ENCODE measurements at places on chromosomes 2 and 18.
A peak's percentile ranks its signal among the peaks of the same experiment; 100 is the strongest.

GRCh38 chr2:55063713-55064323 is 13.6 kb upstream of the RTN4 start:
- no peak for DNase-seq
- H3K4me3 ChIP-seq, result no peak overlapping the region
- H3K36me3 ChIP-seq, result no peaks in the 10 kb centered on the region
- H3K4me1 ChIP-seq, result no peaks in the 10 kb centered on the region
- no peaks in the 10 kb centered on the region for H3K27me3 ChIP-seq
- H3K27ac ChIP-seq, result no peak overlapping the region

GRCh38 chr2:36060133-36060532 is 295.4 kb upstream of the CRIM1 start:
- no peaks in the 10 kb centered on the region for H3K27me3 ChIP-seq
- no peaks in the 10 kb centered on the region for H3K36me3 ChIP-seq
- no peaks in the 10 kb centered on the region for H3K4me1 ChIP-seq
- H3K27ac ChIP-seq, result no peak overlapping the region

DNA sequence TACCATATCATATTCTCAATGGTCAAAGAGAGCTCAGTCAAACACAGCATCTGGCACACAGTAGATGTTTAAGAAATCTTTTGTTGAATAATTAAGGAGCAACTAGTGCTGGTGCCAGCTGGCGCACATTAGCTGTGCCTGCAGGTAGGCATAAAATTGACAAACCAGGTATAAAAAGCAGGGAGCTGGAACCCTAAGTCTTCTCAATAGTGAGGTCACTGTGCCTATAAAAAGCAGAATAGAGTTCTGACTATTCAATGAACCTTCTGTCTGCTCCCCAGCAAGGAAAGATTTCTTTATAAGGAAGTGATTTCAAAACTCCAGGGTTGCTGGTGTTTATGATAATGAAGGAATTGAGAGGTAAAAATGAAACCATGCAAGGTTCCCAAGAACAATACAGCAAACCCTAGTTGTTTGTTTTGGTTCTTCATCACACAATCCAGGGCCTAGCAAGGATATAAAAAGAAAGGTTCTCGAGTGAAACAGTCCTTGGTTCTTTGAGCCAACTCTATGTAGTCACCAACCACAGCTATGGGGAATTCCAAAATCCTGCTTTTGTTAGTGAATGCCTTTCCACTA is 76.1 kb downstream of the THADA start:
- no peak overlapping the region for H3K4me3 ChIP-seq
- no peaks in the 10 kb centered on the region for H3K36me3 ChIP-seq
- H3K4me1 ChIP-seq, result no peaks in the 10 kb centered on the region
- H3K27ac ChIP-seq, result peak overlapping the region; percentile 7

DNA sequence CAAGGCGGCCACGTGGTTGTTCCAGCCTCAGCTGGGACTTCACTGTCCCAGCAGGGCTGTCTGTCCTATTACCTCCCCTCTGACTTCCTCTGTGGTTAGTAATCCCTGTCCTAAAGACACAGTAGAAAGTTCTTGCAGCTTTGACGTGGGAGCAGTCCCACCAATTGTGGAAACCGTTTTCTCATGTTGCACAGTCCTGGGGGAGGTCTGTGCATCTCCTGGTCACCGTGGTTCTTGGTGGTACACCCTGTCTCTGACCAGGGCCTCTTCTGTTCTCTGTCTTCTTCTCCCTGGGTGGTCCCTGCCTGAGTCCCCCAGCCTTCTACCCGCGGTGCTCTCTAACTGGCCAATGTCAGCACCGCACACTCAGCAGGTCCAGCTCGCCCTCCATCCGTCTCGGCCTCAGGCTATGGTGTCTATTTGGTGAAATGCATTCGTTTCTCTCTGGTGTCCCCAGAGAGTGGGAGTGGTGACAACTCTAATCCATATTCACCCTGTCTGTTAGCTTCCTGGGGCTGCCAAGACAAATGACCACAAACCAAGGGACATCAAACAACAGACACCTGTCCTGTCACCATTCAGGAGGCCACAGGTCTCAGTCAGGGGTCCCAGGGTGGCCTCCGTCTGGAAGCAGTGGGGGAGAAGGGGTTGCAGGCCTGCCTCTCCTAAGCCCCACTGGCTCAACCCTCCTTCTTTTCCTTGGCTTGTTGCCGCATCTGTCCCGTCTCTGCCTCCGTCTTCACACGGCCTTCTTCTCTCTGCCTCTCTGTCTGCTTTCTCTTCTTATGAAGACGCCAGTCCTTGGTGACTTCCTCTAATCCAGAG is 99.8 kb downstream of the SH3BP4 start:
- no peak for DNase-seq
- no peaks in the 10 kb centered on the region for H3K4me1 ChIP-seq
- H3K27ac ChIP-seq, result no peak overlapping the region
- no peaks in the 10 kb centered on the region for H3K36me3 ChIP-seq
- H3K4me3 ChIP-seq, result no peak overlapping the region

- DNase-seq, result no peak
- H3K4me1 ChIP-seq, result no peaks in the 10 kb centered on the region
- H3K36me3 ChIP-seq, result no peaks in the 10 kb centered on the region
- no peak overlapping the region for H3K4me3 ChIP-seq
- H3K27me3 ChIP-seq, result no peaks in the 10 kb centered on the region
- no peak overlapping the region for H3K27ac ChIP-seq
Measured at GRCh38 chr2:147425437-147426029, 419.3 kb upstream of the ACVR2A start.

- no peak overlapping the region for H3K4me3 ChIP-seq
- H3K4me1 ChIP-seq, result no peaks in the 10 kb centered on the region
- no peak overlapping the region for H3K27ac ChIP-seq
- H3K27me3 ChIP-seq, result no peaks in the 10 kb centered on the region
Measured at GRCh38 chr2:20595439-20596192, 55.3 kb downstream of the HS1BP3 start.

GRCh38 chr2:42050010-42050702 is 2.3 kb downstream of the PKDCC start:
- H3K27me3 ChIP-seq, result peaks cover 26% of the 10 kb centered on the region
- H3K36me3 ChIP-seq, result no peaks in the 10 kb centered on the region
- H3K4me3 ChIP-seq, result no peak overlapping the region

- no peak overlapping the region for H3K4me3 ChIP-seq
- H3K27ac ChIP-seq, result no peak overlapping the region
- no peaks in the 10 kb centered on the region for H3K4me1 ChIP-seq
- no peak for DNase-seq
- no peaks in the 10 kb centered on the region for H3K27me3 ChIP-seq
- no peaks in the 10 kb centered on the region for H3K36me3 ChIP-seq
Measured at GRCh38 chr2:182642328-182642727, 73.7 kb upstream of the DNAJC10 start.

GRCh38 chr18:29712785-29713184 is 1329.8 kb downstream of the DSC3 start:
- no peak overlapping the region for H3K4me3 ChIP-seq
- H3K27ac ChIP-seq, result no peak overlapping the region
- DNase-seq, result no peak
- H3K4me1 ChIP-seq, result no peaks in the 10 kb centered on the region
- H3K27me3 ChIP-seq, result no peaks in the 10 kb centered on the region

DNA sequence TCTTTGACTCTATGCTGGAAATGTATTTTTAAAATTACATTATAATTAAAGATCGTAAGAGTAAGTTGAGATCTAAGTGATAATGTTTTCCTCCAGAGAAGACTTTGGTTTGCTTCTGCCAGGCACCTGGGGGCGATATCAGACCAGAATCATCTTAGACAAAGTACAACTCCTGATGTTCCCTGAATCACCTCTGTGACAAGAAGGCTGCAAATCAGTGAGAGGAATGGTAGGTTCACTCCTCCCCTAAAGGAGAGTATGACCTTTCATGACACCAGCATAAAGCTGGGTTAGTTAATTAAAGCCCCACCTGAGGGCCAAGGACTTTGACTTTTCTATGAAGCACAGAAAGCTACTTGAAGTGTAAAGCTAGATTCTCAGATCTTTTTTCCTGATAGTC is 114.4 kb upstream of the DTNA start:
- no peak overlapping the region for H3K4me3 ChIP-seq
- no peak for DNase-seq
- H3K36me3 ChIP-seq, result no peaks in the 10 kb centered on the region

GRCh38 chr2:177584030-177584692 is 191.6 kb downstream of the AGPS start:
- H3K4me1 ChIP-seq, result no peaks in the 10 kb centered on the region
- DNase-seq, result no peak
- no peak overlapping the region for H3K27ac ChIP-seq
- H3K27me3 ChIP-seq, result no peaks in the 10 kb centered on the region
- H3K4me3 ChIP-seq, result no peak overlapping the region

DNA sequence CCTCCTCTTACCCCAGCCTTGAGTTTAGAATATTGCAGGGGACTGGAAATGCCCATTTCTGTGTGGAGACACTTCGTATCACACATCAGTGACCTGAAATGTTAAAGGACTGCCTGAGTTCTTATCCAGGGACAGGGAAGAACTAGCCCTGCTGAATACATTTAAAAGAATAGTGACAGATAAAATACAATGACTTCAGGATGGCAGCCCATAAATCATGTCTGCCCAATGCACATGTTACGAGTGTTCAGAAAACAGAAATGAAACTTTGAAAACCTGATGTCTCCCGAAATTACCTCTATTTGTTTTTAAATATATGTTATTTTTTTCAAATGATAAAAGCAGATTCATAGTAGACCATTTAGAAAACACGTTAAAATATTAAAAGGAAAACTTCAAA is 22.3 kb upstream of the RAB12 start:
- H3K36me3 ChIP-seq, result no peaks in the 10 kb centered on the region
- H3K27ac ChIP-seq, result no peak overlapping the region
- peaks cover 5% of the 10 kb centered on the region for H3K27me3 ChIP-seq

- H3K27me3 ChIP-seq, result no peaks in the 10 kb centered on the region
- H3K4me1 ChIP-seq, result no peaks in the 10 kb centered on the region
- H3K36me3 ChIP-seq, result no peaks in the 10 kb centered on the region
- no peak for DNase-seq
- no peak overlapping the region for H3K27ac ChIP-seq
Measured at GRCh38 chr2:109372614-109373013, 241.2 kb downstream of the SEPTIN10 start.

GRCh38 chr18:2979129-2979528 is 33.8 kb downstream of the LPIN2 start:
- peaks cover 41% of the 10 kb centered on the region for H3K4me1 ChIP-seq
- H3K27me3 ChIP-seq, result no peaks in the 10 kb centered on the region
- H3K4me3 ChIP-seq, result peak overlapping the region; percentile 35
- no peak for DNase-seq
- H3K36me3 ChIP-seq, result no peaks in the 10 kb centered on the region

DNA sequence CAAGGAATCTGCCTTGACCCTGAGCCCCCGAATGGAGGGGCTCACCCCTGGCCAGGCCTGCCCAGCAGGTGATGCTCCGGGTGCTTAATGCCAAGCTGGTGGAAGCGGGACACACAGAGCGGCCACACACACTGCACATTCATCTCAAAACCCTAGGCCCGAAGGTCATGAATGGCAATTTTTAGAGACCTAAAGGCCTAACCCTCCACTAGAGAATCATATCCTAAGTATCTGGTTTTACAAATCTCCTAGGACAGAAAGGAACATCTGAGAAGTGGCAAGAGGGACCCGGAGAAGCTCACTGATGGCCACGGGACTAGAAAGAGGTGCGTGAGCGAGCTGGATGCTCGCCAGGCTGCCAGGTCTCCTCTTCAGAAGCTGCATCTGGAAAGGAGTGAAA is 38.3 kb downstream of the ST3GAL5 start:
- H3K36me3 ChIP-seq, result peaks cover 6% of the 10 kb centered on the region
- no peaks in the 10 kb centered on the region for H3K27me3 ChIP-seq
- H3K4me3 ChIP-seq, result no peak overlapping the region
- DNase-seq, result no peak

GRCh38 chr2:74317701-74318100 is 25.5 kb downstream of the SLC4A5 start:
- H3K36me3 ChIP-seq, result peaks cover 6% of the 10 kb centered on the region
- no peak overlapping the region for H3K4me3 ChIP-seq
- H3K27me3 ChIP-seq, result no peaks in the 10 kb centered on the region
- no peak for DNase-seq
- no peaks in the 10 kb centered on the region for H3K4me1 ChIP-seq
- H3K27ac ChIP-seq, result no peak overlapping the region

DNA sequence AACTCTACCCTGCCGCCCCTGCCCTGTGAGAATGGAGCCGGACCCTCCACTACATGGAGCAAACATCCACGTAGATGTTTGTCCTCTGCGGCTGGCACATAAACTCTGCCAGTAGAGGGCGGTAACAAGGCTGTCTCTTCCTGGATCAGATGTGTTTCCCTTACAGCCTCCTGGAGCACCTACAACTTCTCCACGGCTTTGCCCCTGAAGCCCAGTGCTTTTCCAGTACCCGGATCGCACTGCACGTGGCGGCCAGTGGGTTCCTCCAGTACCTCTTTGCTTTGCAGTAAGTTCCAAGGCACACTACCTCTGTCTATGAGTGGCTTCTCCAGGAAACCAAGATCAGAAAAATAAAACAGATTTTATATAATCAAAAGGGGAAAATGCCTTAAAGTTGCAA is 651.3 kb downstream of the DCDC2C start:
- H3K27ac ChIP-seq, result no peak overlapping the region
- no peak overlapping the region for H3K4me3 ChIP-seq
- no peak for DNase-seq
- no peaks in the 10 kb centered on the region for H3K27me3 ChIP-seq

DNA sequence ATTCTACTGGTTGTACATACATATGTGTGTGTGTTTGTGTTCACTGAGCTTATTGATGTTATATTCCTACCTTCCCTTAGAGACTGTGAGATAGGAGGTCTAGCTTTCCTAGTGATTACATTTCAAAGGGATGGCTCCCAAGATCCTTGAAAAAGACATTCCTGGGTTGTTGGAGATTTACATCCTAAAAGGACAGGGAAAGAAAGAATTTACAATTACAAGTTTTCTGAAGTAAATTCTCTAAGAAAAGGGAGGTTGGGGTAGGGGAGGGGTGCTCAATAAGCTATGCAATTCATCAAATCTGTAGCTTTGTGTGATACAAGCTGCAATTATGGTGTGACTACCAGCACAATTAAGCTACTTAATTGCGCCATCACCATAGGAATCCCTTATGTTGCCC is 284.3 kb downstream of the NUP35 start:
- no peaks in the 10 kb centered on the region for H3K36me3 ChIP-seq
- H3K4me1 ChIP-seq, result no peaks in the 10 kb centered on the region

GRCh38 chr2:172253190-172254052 is 150.7 kb upstream of the DLX2 start:
- no peaks in the 10 kb centered on the region for H3K27me3 ChIP-seq
- H3K27ac ChIP-seq, result no peak overlapping the region
- H3K4me3 ChIP-seq, result no peak overlapping the region
- H3K4me1 ChIP-seq, result no peaks in the 10 kb centered on the region
- DNase-seq, result no peak

- no peaks in the 10 kb centered on the region for H3K4me1 ChIP-seq
- no peaks in the 10 kb centered on the region for H3K36me3 ChIP-seq
- H3K4me3 ChIP-seq, result no peak overlapping the region
Measured at GRCh38 chr2:142869461-142870106, 7.9 kb upstream of the KYNU start.

GRCh38 chr2:171330155-171330956 is 103.4 kb downstream of the METTL8 start:
- H3K36me3 ChIP-seq, result no peaks in the 10 kb centered on the region
- H3K27ac ChIP-seq, result no peak overlapping the region
- H3K4me1 ChIP-seq, result peaks cover 4% of the 10 kb centered on the region
- DNase-seq, result no peak
- no peaks in the 10 kb centered on the region for H3K27me3 ChIP-seq

GRCh38 chr2:58032016-58032763 is 14.4 kb upstream of the VRK2 start:
- H3K27me3 ChIP-seq, result no peaks in the 10 kb centered on the region
- no peaks in the 10 kb centered on the region for H3K4me1 ChIP-seq
- no peaks in the 10 kb centered on the region for H3K36me3 ChIP-seq
- no peak overlapping the region for H3K4me3 ChIP-seq
- no peak overlapping the region for H3K27ac ChIP-seq
- DNase-seq, result no peak
